Suppressor macrophage (primary cell): ENCODE measurements at places on chromosomes 5 and 9.

DNA sequence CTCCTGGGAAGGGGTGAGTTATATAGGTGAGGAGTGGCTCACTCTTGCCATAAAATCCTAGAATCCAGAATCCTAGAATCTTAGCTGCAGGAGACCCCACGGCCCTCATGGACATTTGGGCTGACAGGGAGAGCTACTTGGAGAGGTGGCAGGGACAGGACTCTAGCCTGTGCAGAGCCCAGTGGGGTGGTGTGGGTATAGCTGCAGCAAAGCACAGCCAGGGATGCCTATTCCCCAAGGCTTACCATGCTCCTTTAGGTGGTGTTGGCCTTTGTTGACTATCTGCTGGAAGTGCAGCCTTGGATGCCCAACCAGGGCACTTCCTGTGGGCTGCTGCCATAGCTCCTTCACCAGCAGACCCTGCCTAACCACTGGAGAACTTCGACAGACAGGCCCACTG, 70.0 kb upstream of the PTPN3 start:
- DNase-seq = no peak

DNA sequence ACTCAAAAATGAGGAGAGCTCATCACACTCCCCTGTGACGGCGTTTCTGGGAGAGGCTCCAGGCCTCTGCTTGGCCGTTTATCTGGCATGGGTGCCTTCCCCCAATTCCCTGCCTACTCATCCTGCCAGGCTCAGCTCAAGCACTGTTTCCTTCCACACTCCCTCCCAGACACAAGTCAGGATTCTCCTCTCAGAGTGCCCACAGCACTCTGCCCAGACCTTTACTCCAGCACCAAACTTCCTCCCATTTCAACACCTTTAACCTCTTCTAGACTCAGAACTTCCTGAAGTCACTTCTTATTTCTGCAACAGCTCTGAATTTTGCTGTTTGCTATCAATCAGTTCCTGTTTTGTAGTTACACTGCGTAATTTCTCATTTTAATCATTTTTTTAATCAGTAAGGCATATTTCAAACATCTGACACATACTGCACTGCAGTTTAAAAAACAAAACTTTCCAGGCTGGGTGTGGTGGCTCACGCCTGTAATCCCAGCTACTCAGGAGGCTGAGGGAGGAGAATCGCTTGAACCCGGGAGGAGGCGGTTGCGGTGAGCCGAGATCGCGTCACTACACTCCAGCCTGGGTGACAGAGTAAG, 16.0 kb downstream of the TRMO start:
- peak; percentile 72 for DNase-seq

DNA sequence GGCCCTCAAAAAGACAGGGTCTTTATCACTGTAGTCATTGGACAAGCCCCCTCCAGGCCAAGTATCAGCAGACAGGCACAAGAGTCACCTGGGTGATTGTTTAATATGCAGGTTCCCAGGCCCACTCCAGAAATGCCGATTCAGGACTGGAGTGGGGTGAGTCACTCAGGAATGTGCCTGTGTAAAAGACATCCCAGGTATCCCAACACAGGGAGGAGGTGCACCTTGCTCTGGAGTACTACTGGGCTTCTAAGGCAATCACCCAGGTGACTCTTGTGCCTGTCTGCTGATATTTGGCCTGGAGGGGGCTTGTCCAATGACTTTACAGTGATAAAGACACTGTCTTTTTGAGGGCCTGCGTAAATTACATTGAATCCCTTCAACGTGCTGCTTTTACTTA, 40.6 kb downstream of the ACTL7B start:
- DNase-seq = no peak

DNA sequence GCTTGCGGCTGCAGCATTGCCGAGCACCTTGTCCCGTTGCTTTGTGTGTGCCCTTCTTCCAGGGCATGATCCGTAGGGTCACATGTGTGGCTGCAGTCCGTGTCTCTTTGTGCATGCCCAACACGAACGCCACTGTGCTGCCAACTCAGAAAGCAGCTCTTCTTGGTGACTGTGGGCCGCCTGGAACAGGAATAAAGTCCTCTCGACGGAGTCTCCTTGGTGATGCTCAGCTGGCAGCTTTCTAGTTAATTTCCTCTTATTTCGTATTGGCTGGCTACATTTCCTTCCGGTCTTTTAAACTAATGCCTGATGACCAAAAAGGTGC, 5.8 kb downstream of the EXOC3 start:
- DNase-seq = no peak

DNA sequence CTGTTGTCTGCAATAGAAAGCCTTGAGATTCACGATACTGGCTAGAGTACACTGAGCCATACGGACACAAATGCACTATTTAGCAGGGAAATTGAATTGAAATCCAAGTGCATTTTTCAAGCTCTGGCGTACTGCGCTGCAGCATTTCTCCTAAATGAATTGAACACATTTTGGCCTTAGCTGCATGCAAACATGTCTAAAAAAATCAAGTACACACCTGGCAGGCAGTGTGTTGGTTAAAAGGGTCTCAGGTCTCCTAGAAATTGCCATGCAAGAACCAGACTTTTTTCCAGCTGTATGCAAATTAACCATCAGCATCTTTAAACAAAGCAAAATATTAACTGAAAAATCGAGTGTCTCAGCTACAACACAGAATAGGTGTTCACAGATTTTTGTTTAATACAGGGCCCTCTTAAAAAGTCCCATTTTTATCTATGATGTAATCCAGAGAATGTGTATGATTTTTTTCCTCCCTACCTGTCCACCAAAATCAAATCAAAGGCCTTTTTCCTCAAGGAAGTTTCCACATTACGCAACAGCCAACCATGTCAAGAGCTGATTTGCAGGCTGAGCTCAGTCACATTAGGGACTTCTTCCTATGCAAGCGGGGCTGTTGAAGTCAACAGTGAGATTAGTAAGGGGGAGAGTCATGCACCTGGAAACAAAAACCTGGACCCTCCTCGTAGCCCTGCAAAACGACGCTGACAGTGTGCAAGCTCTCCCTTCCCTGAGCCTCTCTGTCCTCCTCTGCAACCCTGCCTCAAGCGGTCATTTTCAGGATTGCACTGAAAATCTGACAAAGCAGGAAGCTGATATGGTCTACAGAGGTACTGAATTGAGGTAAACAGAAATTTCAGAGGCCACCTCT, 14.1 kb upstream of the SFXN1 start:
- peak; percentile 62 for DNase-seq

DNA sequence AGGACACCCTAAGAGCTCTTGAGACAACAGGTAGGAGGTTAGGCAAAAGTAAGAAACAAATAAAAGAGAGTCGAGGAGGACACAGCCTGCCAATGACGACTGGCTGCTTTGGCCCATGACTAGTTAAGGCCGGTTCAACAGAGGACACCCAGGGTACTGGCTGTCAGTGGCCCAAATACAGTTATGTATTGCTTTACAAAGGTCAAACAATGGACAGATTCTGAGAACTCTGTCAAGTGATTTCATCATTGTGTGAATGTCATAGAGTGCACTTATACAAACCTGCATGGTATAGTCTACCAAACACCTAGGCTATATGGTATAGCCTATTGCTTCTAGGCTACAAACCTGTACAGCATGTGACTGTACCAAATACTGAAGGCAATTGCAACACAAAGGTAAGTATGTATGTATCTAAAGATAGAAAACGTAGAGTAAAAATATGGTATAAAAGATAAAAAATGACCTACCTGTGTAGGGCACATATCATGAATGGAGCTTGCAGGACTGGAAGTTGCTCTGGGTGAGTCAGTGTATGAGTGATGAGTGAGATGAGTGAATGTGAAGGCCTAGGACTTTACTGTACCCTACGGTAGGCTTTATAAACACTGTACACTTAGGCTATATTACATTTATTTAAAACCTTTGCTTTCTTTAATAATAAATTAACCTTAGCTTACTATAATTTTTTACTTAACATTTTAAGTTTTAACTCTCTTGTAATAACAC, 6.5 kb upstream of the FAM81B start:
- DNase-seq = no peak

DNA sequence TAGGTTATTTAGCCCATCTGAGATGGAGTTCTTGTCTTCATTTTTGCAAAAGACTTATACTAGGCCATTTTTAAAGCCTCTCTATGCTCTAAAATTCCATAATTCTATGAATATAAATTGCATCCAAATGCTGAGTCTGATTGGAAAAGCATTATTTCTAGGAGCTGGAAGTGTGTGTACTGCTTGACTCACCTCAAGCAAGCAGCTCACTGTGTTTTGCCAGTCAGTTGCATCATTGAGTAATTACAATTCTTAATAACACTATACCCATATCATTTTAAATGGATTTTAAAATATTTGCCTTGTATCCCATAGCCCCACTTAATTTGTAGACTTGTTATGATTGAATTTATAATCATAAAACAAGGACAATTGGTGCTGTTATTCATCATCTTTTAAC, 161.0 kb downstream of the PAM start:
- DNase-seq = no peak

DNA sequence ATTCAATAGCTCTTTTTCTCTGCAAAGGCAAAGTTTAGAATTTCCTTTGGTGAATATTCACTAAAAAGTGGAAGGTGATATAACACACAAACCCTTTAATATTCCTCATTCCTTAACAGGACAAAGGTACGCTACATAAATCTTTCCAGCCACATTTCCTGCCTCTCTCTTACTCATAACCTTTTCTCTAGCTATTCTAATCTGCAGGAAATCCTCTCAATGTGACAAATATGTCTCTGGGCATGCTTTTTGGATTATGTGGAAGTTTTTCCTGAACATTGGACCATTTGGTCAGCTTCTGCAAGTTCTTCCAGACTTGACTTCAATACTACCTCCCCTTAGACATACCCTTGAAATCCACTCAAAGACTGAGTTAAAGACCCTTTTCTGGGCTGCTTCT, 186.3 kb upstream of the TUSC1 start:
- DNase-seq = no peak

DNA sequence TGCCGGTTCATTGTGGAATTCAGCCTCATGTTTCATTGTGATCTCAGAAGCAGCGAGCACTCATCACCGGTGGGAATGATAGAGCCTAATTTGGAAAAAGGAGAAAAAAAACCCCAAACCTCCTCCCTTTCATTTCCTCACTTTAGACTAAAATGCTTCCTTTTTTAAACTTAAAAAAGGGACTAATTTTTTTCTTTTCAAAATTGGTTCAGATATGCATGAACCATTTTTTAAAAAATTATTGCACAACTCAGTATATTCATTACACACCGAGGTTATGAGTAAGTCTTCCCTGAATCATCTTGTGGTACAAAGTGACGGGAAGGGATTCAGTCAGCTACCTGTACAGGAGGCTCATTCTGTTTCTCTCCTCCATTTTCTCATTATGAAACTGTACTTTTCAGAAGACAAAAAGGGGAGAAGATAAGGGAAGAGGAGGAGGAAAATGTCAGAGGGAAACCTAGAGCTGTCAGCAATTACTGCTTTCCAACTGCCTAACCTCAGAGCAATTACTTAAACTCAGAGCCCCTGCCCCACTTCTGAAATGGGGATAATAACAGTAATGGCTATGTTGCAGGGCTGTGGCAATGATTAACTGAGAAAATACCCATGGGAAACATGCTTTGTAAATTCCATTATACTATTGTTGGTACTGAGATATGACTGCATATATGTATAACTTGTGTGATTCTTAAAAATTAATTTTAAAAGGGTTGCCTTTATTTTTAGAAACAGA, 24.0 kb downstream of the GALNT10 start:
- DNase-seq = no peak

- no peak for DNase-seq
These were observed 372.3 kb downstream of the SPOCK1 start for GRCh38 chr5:137126829-137127228.

- DNase-seq = no peak
These were observed 3.9 kb downstream of the HMGCR start for GRCh38 chr5:75340714-75341478.

DNA sequence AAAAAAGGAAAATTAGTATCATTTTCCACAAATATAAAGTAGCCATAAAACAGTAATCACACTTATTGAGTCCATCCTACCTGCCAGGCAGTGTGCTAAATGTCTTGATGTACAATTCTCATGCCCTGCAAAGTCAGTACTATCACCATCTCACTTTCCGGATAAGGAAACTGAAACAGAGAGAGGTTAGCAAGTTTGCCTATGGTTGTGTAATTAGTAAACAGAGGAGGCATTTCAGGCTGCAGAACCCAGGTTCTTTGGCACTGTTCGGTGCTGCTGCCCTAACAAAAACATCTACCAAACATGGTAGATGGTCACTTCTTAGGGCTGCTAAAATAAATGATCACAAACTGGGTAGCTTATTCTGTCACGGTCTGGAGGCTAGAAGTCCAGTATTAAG, 22.6 kb downstream of the PLAC8L1 start:
- no peak for DNase-seq

- no peak for DNase-seq
These were observed 81.4 kb downstream of the PGM5 start for GRCh38 chr9:68437785-68438184.

DNA sequence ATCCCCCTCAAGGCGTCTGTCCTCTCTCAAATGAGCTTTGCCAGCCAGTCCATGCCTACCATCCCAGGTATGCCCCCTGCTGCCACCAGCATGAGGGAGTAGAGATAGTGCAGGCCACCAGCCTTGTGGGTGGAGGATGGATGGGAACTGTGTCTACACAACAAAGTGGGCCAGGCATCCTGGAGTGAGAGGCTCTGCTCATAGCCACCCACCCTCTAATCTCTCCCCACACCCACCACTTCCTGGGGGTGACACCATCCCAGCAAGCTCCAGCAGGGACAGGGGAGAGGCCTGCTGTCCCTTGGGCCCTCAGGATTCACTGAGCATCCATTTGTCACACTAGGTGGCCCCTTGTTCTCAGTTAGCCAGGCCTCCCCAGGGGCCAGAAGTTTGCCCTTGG, 25.5 kb upstream of the FOXI1 start:
- peak; percentile 14 for DNase-seq

DNA sequence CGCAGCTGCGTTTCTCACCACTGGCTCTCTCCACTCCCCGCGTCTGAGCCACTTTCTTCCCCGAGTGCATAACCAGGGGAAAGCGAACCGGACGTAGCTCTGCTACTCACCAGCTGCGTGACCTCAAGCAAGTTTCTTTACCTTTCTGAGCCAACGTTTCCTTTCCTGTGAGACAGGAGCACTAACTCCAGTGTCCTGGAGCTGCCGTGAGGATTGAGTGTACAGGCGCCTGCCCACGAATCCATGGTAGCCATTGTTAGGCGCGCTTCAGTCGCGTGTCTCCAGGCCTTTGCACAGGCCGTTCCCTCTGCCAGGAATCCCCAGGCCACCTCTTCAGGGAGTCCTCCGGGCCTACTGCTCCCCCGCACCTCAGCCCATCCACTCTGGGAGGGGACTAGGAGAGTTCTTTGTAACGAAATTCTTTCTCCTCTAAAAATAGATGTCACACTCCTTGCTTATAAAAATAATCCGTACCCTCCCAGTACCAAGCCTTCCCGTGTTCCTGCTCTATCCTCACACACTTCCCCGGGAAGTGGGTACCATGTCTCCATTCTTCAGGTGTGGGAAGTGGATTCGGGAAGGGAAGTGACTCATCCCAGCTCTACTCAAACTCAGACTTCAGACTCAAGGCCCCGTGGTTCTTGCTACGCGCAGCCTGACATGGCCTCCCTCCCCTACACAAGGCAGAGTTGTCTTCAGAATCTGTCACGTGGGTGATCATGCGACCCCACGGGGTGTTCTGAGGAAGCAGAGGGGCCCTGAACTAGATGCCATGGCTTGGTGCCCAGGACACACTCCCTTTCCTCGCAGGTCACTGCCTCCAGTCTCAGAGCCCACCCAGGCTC, 16.1 kb upstream of the CRB2 start:
- DNase-seq = peak; percentile 78
